Effector CD4-positive, alpha-beta T cell (primary cell): ENCODE measurements at places on chromosomes 12 and 14.

DNA sequence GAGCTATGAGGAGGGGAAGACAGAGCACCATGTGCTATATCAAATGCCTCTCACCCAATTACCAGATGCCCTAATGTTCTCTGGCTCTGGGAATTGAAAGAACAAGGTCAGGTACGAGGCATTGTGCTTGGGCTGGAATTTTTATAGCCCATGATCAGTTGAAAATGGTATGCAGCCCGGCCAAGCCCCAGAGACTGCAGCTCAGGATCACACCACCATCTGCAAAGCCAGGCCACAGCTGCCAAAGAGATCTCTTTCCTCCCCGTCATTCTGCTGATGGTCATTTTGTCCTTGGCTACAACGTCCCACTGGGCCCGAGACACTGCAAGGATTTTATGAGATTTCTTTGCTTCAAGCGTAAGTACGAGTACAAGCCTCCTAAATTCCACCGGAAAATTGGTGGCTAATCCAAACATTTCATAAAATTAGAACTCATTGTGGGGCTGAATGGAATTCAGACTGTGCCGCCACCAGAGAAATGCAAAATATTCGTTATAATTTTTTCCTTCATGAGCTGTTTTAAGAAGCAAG is 15.1 kb downstream of the NUAK1 start:
- no peak for DNase-seq

GRCh38 chr12:110744601-110745264 is 2.0 kb upstream of the PPP1CC start:
- DNase-seq, result no peak

GRCh38 chr12:130994821-130995375 is 41.2 kb downstream of the ADGRD1 start:
- DNase-seq, result no peak

- no peak for DNase-seq
These were observed 7.6 kb upstream of the PRPF40B start for GRCh38 chr12:49615725-49616124.

DNA sequence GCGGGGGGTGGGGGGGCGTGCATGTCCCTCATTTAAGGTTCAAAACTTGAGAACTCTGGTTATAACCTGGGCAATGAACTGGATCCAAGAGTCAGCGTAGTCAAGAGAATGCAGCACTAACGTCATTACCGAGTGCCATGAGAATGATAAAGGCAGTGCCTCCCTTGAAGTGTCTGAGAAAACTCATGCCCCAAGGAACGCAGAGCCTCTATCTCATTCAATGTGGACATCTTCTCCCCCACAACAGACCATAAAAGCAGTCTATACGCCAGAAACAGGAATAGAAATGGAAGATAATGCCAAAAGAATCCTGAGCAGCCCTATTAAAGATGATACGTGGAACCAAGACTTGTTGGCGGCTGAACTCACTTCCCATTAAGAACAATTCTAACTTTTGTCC is 208.6 kb downstream of the MED13L start:
- no peak for DNase-seq

DNA sequence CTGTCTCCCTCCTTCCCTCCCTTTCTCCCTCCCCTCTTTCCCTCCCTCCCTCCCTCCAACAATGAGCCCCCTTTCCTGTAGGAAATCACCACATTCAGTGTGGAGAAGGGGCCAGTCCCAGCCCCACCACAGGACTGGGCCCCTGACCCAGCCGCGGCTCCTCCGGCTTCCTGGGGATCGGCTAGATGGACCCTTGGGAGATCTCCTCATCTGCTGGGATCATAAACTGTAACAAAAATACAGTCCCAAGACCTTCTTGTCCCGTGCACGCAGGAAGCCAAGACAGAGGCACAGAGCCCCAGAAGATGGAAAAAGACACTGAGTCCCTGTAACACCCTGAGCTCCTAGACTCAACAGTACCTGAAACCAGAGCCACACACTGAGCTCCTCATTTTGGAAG is 23.9 kb downstream of the DIO3 start:
- no peak for DNase-seq

GRCh38 chr12:49893753-49894750 is 9.6 kb downstream of the FAIM2 start:
- DNase-seq, result no peak

GRCh38 chr12:51362307-51362706 is 15.8 kb upstream of the CELA1 start:
- DNase-seq, result no peak

DNA sequence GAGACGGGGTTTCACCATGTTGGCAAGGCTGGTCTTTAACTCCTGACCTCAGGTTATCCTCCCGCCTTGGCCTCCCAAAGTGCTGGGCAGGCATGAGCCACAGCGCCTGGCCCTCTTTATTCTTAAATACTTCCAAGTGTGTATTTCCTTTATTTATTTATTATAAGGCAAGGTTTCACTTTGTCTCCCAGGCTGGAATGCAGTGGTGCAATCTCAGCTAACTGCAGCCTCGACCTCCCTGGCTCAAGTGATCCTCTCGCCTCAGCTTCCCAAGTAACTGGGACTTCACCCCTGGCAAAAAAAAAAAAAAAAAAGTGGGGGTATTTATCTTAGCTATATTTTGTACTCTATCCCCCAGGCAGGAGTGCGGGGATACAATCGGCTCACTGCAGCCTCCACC is 6.8 kb downstream of the FAM216A start:
- DNase-seq, result no peak
